ENCODE measurements at places on chromosomes 1 and 21. TPM values are rescaled to one million over a fixed set of nuclear protein-coding genes. Genes with fewer than 3 reads are reported as not detected.

Gene CR1L
- total RNA-seq: 0.14 TPM

Gene RGS2
- 5.1 TPM for total RNA-seq

Gene TBX19
- 0.51 TPM for total RNA-seq

Gene TMOD4
- total RNA-seq: 0.56 TPM

Gene SUMO3
- total RNA-seq: 75.2 TPM

Gene LAD1
- total RNA-seq: 0.09 TPM

Gene ARMH1
- total RNA-seq: not detected

Gene AXDND1
- total RNA-seq: not detected

Gene PTAFR
- 0.17 TPM for total RNA-seq

Gene CNR2
- total RNA-seq: not detected

Gene GOLT1A
- not detected for total RNA-seq

Gene PBX1
- 8.9 TPM for total RNA-seq

Gene KLHDC7A
- 0.17 TPM for total RNA-seq

Gene PGBD5
- 0.19 TPM for total RNA-seq

Gene ACTL8
- total RNA-seq: not detected

Gene ASCL5
- total RNA-seq: not detected

Gene S100A16
- 581 TPM for total RNA-seq

Gene PADI2
- 0.17 TPM for total RNA-seq

All from dermis blood vessel endothelial cell (primary cell).